Skin of body (tissue), 3 donors: ENCODE measurements at places on chromosomes 4 and X.

DNA sequence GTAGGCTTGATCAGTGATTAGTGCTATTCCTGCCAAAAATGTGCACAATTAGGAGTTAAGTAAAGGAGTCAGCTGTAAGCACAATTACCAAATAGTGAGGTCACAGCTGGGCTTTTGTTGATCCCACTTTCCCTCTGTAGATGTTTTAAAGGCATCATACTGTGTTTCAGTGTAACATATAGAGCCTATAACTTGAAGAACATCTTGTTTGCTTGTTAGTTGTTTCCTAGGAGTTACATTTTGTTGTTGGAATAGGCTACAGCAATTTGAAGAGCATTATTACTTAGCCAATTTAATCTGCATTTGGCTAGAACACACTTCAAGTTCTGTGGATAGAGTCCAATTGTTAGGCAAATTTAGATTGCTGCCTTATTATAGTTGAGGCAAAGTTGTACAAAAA is 210.7 kb upstream of the MAD2L1 start:
- no peak for DNase-seq

GRCh38 chr4:20847124-20847747 is 147.0 kb downstream of the PACRGL start:
- no peak for DNase-seq

GRCh38 chr4:100483796-100484195 is 34.0 kb downstream of the EMCN start:
- DNase-seq = no peak

GRCh38 chr4:173651651-173652282 is 121.7 kb upstream of the HAND2 start:
- DNase-seq = no peak

DNA sequence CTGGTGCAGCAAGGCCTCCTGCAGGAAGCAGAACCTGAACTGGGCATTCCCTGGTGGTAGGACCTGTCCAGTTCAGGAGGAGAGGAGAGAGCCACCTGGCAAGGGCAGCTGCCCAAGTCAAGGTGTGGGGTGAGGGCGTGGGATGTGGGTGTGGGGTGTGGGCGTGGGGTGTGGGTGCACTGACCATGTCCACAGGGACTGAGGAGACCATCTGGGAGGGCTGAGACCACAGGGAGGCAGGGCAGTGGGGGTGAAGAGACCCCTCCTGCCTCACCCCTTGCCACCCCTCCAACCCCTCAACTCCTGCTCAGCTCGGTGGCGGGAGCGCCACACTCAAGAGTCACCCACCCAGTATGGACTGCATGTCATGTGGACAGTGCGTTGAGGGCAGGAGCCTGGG is 117.9 kb downstream of the CPZ start:
- no peak for DNase-seq

- DNase-seq = no peak
Observed at GRCh38 chr4:158671665-158671914, at the start of gene C4orf46. TSS of gene C4orf46 (minus strand) at chr4:158671887. CDS start at chr4:158671801, 86 bp downstream.

DNA sequence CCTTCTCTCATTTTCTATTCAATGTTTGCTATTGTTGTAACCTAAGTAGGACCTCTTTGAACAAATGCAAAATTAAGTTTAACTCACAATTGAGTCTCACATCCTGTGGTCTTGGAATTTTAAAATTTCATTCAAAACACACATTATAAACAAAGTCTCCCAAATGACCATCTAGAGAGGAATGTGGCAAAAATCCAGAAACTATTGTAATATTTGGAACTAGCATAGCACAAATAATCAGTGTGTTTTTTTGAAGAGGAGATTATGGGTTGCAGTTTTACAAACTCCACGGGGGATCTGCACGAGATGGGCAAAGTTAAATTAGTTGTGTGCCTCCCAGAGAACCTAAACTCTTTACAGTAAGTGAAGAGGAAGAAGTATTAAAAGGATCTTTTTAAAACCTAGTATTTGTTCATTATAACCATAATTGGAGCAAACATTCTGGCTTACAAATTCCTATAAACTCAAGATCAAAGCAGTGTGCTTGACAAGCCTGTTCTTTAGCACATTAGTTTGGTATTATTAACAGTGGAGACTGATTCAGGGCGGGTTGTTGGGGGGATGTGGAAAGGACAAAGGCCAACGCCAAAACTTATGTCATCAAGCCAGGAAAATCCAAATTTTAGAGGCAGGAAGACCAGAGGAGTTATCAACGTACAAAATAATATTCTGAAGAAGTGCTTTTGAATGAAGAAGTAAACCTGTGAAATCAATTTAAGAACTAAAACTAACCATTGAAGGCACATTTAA is 22.4 kb upstream of the RBPJ start:
- DNase-seq = peak; percentile 26

- DNase-seq = no peak
Observed at GRCh38 chr4:106126062-106126461, 189.9 kb downstream of the TBCK start.

DNA sequence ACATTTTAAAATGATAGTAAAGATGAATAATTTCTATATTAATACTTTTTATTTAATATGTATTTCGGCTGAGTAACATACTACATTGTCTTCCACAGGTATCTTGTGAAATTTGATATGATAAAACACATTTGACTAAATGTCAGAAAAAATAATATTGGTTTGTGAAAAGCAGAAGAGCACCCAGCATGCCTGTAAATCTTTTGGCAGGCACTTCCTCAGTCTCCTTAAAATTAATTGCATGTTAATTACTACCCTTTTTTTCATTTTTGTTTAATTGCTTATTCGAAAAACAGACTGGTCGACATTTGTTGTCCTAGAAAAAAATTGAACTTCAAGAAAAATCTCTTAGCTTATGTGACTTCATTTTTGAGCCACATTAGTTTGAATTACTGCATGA is 40.6 kb downstream of the CLCN3 start:
- DNase-seq = no peak

DNA sequence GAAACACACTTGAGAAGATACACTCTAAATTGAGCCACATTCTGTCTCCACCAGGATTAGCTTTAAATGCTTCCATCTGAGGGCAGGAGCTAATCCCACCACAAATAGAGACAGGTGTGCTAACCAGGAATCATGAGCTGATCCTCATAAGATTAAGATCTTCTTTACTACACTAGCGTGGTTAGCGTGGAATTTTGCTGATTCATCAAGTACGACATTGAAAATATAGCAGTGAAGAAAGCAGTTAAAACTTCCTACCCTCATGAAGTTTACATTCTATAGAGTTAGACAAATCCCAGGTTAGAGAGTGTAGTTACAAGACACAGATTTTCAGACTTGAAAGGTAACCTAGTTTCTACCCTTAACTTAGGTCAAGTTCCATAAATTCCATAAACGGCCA is 5.3 kb upstream of the APELA start:
- DNase-seq = no peak

GRCh38 chrX:55187281-55187680 is 32.9 kb upstream of the PAGE5 start:
- DNase-seq = no peak

DNA sequence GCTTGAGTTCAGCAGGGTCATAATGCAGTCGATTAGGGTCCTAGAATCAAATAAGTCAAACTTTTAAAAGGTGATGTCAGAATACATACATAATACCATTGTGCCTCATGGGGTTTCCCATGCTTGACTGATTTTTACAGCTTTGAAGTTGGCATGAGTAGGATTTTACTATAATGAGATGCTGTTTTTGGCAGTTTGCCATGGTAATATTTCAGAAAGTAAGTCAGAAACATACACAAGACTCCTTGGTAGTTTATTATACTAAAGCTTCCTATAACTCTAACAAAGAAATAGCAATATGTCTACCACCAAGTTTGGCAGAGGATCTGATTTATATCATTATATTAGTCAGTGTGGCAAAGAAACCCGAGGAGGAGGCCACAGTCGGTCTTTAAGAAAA is 45.2 kb downstream of the PHKA2 start:
- no peak for DNase-seq

DNA sequence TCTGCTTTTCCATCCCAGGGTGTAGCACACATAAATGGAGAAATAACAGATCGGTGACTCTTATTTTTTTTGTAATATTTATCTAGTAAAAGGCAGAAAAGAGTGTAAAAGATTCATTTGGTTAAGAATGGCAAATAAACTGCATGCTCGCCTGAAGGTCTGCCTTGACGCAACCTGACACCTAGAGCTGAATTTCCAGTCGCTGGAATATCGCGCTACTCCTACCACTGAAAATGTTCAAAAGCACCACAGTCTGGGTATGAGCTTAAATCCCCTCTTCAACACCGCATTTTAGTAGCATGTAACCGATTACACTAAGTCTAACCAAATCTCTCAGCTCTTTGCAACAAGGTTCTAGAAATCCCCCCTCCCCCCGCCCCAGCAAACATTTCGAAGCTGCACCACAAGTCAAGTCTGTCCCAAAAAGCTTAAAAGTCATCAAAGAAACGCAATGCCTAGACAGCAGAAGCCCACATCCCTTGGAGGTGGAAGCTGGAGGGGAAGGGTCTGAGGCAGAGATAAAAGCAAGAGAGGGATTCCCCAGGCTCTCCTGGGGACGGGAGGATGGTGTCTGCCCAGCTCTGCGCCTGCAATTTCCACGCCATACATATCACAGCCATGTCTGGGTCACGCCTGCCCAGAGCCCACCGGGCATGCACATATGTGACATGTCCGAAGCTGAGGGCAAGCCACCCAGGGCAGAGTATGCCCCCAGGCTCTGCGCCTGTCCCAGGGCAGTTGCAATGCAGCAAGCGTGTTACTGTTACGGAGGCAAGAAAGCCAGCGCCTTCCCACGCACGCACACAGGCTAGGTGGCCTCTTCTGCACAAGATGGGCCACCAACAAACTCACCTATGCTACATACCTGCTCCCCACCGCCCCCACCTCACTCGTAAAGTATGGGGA is 1.4 kb downstream of the FGF13 start:
- DNase-seq = peak; percentile 4

DNA sequence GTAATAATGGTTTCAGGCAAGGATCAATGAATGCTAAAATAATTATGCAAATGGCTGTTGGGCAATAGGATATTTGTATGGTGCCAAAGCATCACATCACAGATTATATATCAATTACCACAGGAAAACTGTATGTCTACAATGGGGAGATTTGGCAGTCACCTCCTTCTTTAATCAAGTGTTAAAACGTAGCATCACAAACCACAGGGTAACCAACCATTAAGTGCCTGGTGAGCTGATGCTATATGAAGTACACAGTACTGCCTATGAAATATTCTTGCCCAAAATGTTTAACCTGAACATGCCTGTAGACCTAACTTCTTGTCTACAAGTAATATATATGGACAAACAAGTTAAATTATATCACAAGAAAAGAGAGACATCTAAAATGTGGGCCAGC is 25.3 kb downstream of the MECP2 start:
- no peak for DNase-seq

DNA sequence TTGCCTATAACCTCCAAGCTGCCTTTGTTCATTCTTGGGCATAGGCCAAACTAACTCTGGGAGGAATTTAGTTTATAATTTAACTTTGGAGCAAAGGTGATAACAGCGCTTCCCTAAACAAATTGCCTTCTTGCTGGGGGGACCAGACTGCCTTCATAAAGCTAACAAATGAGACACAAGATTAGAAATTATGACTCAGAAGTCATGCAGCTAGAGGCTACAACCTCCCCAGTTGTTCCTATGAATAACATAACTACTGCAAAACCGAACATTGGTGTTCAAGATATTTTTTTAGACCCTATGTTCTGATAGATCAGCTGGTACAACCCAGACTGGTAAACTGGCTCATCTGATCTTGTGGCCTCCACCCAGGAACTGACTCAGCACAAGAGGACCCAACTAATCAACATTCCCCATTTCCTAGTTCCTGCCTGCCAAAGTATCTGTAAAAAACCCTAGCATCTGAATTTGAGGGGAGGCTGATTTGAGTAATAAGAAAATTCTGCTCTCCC is 22.0 kb upstream of the TMPRSS11B start:
- DNase-seq = no peak

DNA sequence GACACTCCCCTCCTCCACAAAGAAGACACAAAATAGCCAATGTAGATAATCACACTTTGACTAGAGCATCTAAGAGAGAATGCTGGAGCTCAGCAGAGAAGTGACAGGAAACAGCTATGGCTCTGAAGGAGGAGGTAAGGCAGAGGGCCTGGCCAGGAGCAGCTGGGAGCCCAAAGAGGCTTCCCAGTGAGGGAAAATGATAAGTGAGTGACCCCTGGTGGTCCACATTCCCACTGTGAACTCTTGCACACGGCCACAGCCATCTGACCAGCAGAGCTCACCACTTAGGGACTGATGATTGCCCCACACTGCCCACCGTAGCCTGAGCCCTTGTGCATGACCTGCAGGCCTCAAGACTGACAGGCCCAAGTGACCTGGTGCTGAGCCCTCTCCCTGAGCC is 162.7 kb upstream of the GALNTL6 start:
- DNase-seq = no peak

GRCh38 chr4:11105715-11106114 is 323.0 kb downstream of the HS3ST1 start:
- no peak for DNase-seq

DNA sequence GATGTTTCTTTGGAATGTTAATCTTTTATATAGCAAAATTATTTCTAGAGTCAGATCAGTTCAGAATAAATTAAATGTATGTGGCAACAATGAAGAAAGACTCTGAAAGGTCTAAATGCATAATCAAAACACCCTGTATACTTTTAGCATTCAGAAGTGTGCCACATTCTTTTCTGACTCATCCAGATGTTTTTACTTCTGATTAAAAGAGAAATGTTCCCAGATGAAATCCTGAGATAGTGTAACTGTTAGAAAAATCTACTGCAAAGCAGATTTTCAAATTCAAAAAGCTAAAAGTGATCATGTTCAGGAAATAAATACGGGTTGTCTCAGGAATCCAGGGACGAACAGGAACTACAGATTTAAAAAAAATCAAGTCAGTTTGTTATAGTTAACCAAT is 241.4 kb downstream of the GRIA3 start:
- no peak for DNase-seq

DNA sequence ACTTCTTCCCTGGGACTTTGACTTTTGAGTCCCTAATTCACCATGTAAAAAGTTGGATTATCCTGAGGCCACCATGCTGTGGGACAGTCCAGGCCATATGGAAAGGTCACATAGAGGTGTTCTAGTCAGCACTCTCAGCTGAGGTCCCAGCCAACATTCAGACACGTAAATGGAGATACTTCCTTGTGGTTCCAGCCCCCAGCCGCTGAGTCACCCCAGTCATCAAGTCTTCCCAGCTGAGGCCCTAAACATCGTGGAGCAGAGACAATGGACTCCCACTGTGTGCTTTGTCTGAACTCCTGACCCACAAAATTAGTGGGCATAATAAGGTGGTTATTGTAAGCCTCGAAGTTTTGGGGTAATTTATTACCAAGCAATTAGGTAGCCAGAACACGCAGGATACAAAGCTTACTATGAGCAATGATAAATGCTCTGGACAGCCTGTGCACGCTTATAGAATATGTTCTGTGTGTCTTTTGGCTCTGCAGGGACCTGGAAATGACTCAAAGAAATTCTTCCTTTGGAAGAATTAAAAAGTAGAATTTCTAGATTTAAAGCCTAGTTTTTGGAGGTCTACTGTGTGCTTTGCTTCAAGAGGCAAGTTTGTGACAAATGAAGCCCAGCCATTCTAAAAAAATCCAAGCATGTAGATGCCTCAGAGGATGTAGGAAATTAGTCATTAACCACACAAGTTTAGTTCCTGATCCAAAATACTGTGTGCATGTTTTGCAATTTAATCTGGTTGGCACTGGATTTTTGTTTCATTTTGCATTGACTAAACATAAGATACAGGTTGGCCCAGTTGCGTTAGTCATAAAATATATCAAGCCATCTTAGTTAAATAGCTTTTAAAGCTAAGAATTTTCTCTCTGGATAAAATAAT is 33.2 kb upstream of the SLC9A7 start:
- no peak for DNase-seq
